ENCODE measurements at places on chromosomes 6 and 20.
A peak's percentile ranks its signal among the peaks of the same experiment; 100 is the strongest.

- no peak for DNase-seq
Measured at GRCh38 chr20:44819936-44820335, 9.6 kb upstream of the RIMS4 start.

- DNase-seq: no peak
Measured at GRCh38 chr20:21397341-21398108, at the start of gene NKX2-4. Gene NKX2-4 (minus strand): TSS chr20:21397526. CDS start chr20:21397399, 127 bp downstream.

- DNase-seq: no peak
Measured at GRCh38 chr20:48722002-48722731, 105.6 kb downstream of the PREX1 start.

DNA sequence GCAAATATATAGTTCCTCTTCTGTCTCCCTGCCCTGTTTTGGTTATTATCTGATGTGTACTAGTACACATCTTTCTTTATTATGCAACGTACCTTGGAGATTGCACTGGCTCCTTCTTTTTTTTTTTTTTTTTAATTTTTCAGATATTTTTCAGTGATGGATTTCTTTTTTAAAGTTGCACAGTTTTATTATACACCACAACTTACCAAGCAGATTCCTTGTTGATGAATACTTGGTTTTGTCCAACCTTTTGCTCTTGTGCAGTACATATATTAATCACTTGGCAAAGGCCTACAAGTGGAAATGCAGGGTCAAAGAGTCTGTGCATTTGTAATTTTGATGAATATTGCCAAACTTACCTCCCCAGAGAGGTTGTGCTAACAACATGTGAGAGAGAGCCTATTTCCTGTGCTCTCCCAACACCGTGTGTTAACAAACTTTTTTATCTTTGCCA is 50.1 kb upstream of the RNF24 start:
- no peak for DNase-seq

- DNase-seq: no peak
Measured at GRCh38 chr6:163354761-163355425, 59.6 kb upstream of the QKI start.

GRCh38 chr6:42533794-42534193 is 30.0 kb upstream of the UBR2 start:
- DNase-seq: no peak

GRCh38 chr6:15431762-15432483 is 186.1 kb downstream of the JARID2 start:
- peak; percentile 15 for DNase-seq

DNA sequence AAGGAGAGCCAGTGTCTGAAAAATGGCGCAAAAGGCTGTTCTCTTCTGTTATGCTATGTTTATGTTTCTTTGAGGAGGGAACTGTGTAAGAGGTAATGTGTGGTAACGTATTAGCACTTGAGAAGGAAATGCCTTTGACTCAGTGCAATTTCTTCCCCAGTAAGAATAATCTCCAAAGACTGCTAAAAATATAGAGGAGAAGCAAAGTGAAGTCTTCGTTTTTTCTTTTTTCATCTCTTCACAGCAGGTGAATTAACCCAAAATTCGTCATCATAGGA is 47.1 kb upstream of the IFNGR1 start:
- no peak for DNase-seq

GRCh38 chr6:41358503-41358902 is 23.1 kb downstream of the NCR2 start:
- DNase-seq: no peak

DNA sequence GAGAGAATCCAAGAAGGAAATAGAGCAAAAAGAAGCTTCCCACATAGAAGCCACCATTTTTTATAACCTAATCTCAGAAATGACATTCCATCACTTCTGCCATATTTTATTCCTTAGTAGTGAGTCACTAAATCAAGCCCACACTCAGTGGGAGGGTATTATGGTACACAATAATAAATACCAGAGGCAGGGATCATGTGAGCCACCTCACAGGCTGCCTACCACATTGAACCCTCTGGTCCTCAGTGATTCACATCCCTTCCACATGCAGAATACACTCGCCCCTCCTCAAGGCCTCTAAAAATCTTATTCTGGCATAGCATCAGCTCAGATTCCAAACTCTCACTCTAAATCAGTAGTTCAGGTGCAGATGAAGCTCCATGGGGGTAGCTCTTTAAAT is 49.4 kb downstream of the TMC2 start:
- peak; percentile 44 for DNase-seq

DNA sequence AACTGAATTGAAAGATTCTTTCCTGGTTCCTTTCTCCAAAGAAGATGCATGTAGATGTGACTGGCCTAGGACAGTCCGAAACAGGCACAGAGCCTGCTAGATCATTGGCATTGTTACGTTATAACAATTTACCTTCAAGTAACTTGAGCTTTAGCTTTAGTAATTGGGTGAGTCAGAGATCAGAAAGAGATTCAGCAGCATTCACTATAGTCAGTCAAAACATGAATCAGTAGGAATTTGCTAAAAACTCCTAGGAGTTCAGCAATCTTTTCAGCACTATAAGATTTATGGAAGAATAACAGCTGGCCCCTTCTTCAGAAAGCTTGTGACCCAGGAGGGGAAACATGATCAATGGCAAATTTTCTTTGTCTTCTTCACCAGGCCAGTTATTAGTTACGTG is 281.7 kb upstream of the PRDM1 start:
- no peak for DNase-seq

DNA sequence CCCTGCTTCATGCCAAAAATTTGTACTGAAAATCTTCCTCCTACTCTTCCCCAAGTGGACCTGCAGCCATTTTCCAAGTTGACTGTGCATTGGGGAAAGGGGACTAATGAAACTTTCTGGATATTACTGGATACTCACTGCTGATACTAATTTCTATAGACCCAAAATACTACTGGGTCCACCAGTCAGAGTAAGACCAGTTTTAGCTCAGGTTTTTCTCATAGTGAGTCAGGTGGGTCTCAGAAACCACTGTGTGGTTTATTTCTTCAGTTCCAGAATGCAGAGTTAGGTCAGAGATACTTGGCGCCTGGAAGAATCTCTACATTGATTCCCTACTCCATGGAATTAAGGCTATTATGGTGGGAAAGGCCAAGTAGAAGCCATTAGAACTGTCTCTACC is 274.8 kb upstream of the SYNCRIP start:
- DNase-seq: no peak

GRCh38 chr6:138517635-138518034 is 18.3 kb upstream of the NHSL1 start:
- DNase-seq: peak; percentile 14

All from SW480 (cell line).